NCI-H2029 treated with DMSO at 0.1 percent for 48 hours (cell line): ENCODE measurements at places on chromosomes 6 and 20.

DNA sequence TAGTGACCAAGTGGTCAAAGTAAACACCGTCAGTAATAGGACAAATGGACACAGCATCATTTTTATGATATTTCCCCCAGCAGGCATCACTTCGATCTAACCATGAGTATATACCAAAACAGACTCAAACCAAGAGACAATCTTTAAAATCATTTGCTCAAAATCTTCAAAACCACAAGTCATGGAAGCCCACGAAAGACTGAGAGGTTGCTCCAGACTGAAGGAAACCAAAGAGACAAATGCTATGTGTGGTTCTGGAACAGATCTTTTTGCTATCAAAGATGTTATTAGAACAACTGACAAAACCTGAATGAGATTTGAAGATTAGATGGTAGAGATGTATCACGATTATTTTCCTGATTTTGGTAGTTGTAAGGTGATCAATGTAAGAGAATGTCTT lies 197.7 kb downstream of the TBXT start:
- DNase-seq: no peak

GRCh38 chr6:6927521-6928361 lies 180.0 kb upstream of the RREB1 start:
- DNase-seq: no peak

DNA sequence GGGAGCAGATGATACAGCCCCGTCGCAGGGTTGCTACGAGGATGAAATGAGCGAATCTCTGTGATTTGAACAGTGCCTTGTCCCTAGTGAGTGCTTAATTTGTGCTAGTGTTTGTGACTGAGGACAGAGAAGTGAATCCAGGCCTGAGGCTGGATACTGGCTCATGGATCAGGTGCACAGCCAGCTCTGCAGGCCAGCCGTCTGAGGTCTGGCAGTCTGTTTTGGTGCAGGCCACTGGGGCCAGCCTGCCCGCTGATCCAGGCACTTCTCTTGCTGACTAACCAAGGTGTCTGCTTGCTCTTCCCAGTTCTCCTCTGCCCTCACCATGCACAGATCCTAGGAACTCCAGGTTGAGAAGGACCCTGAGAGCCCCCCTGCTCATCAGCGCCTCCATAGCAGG lies 181.0 kb downstream of the LRFN2 start:
- DNase-seq: no peak

DNA sequence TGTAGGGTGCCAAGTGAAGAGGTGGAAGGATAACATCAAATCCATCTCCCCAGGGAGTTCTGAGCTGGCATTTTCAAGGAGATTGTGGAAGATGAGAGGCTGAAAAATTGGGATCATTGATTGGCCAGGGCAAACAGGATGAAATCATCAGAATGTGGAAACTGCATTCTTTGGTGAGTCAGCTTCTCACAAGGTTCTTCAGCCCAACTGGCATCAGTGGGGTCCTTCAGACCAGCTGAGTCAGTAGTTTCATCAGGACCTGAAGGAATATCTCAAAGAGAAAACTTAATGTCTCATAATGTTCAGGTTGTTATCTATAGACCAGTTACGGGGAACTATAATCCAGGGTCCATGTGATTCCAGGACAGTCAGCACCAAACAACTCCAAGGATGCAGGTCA lies 195.8 kb downstream of the HAO1 start:
- DNase-seq: no peak

- no peak for DNase-seq
Observed at GRCh38 chr20:13436530-13436929, 202.2 kb downstream of the TASP1 start.

- DNase-seq: no peak
Observed at GRCh38 chr6:44642349-44642748, 254.8 kb downstream of the CDC5L start.

GRCh38 chr6:100366419-100366818 lies 98.3 kb downstream of the SIM1 start:
- no peak for DNase-seq

GRCh38 chr6:63897459-63897858 lies 261.9 kb downstream of the PHF3 start:
- no peak for DNase-seq

DNA sequence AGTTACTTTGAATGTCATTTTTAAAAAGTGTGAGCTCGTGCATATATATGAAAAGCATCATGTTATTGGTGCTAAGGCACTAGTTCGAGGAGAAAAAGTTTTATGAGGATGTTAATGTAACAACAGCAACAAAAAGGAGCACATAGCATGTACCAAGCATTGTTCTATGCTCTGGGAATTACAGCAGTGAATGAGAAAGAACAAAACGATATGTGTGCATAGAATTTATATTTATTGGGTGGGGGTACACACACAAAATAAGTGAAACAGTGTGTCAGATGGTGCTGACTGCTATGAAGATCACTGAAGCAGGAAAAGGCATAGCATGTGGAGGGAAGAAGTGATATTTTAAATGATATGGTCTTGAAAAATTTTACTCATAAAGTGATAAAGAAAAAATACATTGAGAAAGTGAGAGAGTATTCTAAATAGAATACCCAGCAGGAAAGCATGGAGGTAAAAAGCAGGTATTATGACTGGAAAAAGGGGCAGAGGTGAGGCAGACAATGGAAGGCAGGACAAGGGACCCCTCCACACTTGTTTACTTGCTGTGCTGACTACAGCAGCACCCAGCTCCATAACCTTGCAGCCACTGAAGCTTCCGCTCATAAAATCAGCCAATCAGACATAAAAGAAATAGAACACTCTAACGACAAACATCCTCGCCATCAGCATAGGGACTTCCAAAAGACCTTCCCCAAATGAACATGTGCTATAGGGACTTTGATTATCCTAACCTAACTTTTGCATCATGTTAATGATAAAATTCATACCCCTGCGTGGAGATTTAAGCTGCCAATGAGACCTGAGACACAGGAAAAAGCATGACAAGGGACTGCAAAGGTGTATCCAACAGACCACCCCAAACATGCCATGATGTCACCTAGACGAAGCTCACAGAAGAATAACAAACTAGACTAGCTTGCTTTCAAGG lies 119.9 kb downstream of the HFE start:
- DNase-seq: no peak

GRCh38 chr20:23145281-23145700 lies 59.2 kb upstream of the CD93 start:
- DNase-seq: no peak

DNA sequence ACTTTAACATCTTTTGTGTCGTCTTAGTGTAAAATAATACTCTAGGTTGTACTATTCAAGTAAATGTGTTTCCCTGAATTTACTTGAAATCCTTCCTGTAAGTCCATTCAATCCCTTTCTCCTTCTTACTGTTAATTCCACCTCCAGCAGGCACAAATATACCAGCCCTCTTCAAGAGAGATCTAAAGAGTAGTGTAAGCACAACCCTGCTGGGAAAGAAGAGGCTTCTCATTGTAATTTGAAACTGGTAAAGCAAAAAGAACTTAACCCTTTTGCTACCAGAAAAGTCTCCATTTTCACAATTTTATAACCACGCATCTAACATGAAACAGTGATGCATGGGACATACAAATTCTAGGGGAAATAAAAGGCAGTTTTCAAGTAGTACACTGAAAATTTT lies at the start of gene BMP5:
TSS of gene BMP5 (minus strand) at position 191 of the 400 bp plus-strand sequence. CDS start 725 bp downstream, outside the sequence.
- no peak for DNase-seq

DNA sequence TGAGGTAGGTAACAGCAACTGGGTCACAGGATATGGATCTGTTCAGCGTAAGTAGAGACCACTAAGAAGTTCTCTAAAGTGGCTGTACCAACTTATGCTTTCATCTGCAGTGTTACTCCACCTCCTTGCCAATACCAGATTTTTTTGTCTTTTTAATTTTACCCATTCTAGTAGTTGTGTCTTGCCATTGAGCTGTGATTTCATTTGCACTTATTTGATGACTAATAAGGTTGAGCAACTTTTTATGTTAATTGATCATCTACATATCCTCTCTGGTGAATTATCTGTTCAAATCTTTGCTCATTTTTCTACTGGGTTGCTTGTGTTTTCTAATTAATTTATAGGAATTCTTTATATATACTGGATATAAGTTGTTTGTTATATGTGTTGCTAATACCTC lies 82.9 kb downstream of the OGFRL1 start:
- DNase-seq: no peak

- DNase-seq: no peak
Observed at GRCh38 chr6:170282512-170283158, 8.2 kb downstream of the DLL1 start.

DNA sequence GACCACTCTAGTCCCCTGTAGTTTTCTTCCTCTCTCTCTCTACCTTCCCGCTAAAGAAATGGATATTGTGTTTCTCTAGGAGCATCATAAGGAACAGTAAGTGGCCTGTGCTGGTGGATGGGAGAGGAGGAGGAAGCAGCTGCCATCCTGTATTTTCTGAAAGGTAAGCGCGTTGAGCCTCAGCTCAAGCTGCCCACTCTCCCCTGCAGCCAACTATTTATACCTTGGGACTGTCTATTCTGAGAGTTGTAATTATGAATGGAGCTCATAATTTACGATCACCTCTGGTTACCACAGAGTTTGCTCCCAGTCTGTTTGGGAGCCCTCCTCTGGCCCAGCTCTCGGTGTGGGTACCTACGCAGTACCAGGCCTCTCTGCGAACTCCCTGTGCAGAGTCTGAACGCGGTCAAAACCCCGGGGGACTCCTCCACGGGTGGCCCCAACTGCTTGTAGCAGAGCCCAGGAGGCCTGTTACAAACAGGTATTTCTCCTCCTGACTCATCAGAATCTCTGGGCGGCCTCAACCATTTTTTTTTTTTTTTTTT lies 285.4 kb downstream of the SMOC2 start:
- no peak for DNase-seq

DNA sequence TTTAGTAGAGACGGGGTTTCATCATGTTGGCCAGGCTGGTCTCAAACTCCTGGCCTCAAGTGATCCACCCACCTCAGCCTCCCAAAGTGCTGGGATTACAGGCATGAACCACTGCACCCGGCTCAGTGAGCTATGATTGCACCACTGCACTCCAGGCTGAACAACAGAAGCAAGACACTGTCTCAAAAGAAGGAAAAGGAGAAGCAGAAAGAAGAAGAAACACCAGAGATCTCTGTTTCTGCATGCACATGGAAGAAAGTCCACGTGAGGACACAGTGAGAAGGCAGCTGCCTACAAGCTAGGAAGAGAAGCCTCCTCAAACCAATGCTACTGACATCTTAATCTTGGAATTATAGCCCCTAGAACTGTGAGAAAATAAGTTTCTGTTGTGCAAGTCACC lies 16.0 kb downstream of the ECT2L start:
- no peak for DNase-seq

DNA sequence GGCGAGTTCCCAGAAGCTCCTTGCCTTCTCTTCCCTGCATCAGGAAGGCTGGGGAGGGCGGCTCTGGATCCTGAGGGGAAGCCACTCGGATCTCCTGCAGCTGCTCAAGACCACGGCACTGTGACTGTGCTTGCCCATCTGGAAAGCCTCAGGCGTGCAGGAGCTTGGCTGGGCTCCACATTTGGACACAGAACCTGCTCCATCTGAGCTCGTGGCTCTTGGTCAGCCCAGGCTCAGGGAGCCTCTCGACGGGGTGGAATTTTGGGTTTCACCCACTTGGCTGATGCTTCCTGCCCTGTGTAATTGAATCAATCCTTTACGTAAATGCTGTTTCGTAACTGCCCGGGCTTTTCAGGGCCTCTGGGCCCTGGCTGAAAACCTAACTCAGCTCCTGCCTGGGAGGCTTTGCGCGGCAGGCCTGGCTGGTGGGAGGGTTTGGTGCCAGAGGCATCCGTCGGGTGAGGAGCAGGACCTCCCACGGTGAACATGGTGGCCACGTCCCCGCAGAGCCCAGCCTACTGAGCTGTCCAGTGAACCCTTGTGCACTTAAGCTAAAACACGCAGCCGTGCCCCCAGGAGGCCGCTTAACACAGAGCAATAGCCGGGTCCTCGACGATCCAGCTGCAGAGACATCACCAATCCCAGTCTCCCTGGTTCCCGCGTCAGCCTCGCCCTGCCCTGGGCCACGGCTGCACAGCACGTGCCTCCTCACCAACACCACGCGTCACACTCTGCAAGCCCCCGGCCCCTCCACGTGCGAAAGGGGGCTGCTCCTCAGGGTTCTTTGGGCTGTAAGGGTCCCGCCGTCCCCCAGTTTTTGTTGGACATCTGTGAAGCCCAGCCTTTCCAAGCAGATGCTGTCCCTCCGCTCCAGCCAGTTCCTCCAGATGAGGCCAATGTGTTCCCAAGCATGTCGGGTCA lies 241.0 kb downstream of the DLL1 start:
- DNase-seq: no peak

DNA sequence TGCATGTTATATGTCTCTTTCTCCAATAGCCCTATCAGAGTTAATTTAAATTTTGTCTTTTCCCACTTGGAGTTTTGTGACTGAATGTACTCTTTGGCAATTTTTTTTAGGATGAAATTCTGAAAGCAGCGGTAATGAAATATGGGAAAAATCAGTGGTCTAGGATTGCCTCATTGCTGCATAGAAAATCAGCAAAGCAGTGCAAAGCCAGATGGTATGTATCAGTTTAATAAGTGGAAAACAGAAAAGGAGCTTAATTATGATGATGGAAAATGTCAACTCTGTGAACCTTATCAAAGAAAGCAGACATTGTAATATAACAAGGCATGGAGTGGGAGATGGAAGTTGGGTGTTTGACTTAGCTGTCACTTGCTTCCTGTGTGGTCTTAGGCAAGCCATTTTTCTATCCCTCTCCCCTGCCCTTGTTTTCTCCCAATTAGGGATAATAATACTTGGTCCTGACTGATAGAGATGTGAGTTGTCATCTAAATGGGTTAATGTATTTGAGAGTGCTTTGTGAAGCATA lies 2.7 kb downstream of the CDC5L start:
- DNase-seq: no peak

- no peak for DNase-seq
Observed at GRCh38 chr6:11625302-11625701, 87.8 kb downstream of the TMEM170B start.

DNA sequence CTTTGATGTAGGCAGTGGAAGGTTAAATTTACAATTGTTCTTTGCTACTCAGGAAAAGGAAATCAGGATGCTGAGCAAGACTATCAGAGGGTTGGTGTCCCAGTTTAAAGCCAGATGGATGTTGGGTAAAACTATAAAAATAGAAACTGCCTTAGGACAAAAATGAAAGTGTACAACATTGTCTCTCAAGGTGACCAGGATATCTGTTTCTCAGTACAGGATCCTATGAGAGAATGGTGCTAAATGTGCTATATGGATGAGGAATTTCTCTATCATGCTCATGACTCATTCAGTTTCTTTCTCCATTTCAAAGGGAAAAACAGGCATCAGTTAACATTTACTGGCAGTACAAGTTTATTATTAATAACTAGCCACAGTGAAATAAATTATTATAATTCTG lies 534.2 kb upstream of the GJE1 start:
- no peak for DNase-seq

- no peak for DNase-seq
Observed at GRCh38 chr6:74249658-74250057, 553.7 kb downstream of the CD109 start.

DNA sequence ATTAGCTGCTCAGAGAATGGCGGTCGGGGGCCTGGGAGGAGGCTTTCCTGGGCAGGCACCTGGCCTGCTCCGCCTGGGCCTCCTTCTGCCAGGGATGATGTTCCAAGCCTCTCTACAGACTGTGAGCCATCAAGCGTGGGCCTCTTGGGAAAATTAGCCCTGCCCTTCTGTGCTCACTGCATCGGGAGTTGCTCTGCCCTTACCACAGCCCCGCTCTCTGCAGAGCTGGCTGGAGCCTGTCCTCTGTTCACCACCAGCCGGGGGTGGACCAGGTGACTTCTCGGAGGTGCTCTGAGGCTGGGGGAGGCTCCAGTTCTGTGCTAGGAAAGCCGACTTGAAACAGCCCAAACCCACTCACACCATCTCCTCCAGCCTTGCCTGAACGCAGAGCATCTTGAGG lies 24.2 kb downstream of the MDGA1 start:
- no peak for DNase-seq
